ENCODE measurements at places on chromosomes 6 and 20.

DNA sequence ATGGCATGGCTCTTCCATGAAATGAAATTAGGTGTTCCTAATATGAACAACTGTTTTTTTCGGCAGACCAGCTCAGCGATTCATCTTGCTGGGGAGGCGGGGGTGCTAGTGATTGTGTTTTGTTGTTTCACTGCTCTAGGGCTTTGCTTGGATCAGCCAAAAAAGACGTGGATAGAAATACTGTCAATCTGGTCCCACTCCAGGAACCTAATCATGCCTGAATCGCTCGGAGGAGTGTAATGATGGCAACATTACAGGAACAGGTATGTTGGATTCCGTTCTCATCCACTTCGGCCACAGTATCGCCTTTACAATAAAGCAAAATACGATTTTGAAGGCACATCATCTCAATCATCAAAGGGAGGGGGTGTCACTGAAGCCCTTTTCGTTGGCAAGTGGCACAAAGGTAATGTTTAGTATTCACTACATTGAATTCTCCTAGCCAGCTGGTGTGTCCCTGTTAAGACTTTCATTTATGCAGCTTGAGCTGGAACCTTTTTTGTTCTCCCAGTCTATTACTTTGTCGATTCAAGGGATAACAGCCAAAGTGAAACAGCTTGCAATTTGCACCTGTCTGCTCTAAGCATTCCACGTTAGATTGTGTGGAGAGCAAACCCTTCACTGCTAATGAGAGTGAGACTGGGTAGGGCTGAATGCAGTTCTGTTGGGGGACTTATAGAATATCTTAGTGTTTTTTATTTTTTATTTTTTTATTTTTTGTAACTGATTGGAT is 477.7 kb downstream of the TFAP2A start:
- DNase-seq, result no peak

GRCh38 chr6:10759884-10760329 is 12.3 kb downstream of the TMEM14B start:
- no peak for DNase-seq

DNA sequence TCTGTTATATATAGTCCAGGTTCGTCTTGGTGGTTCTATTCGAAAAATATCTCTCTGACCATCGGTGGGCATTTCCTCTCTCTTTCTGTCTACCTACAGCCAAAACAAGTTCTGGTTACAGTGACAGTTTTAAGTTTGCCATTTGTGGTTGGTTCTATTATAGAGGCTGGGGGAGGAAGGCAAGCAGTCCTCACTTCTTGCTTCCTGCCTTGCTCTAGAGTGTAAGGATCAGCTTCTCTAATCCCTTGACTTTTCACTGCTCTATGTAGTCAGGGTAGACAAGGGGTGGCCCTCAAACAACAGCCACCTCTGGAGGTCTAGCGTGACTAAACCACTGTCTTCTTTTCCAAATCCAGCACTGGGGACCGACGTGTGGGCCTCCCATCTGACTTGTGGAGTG is 16.1 kb downstream of the E2F3 start:
- no peak for DNase-seq

GRCh38 chr6:138500867-138501446 is 1.7 kb upstream of the NHSL1 start:
- no peak for DNase-seq

- no peak for DNase-seq
Observed at GRCh38 chr6:45411959-45412358, 34.2 kb upstream of the SUPT3H start.

GRCh38 chr6:22357724-22358189 is 60.9 kb upstream of the PRL start:
- no peak for DNase-seq

DNA sequence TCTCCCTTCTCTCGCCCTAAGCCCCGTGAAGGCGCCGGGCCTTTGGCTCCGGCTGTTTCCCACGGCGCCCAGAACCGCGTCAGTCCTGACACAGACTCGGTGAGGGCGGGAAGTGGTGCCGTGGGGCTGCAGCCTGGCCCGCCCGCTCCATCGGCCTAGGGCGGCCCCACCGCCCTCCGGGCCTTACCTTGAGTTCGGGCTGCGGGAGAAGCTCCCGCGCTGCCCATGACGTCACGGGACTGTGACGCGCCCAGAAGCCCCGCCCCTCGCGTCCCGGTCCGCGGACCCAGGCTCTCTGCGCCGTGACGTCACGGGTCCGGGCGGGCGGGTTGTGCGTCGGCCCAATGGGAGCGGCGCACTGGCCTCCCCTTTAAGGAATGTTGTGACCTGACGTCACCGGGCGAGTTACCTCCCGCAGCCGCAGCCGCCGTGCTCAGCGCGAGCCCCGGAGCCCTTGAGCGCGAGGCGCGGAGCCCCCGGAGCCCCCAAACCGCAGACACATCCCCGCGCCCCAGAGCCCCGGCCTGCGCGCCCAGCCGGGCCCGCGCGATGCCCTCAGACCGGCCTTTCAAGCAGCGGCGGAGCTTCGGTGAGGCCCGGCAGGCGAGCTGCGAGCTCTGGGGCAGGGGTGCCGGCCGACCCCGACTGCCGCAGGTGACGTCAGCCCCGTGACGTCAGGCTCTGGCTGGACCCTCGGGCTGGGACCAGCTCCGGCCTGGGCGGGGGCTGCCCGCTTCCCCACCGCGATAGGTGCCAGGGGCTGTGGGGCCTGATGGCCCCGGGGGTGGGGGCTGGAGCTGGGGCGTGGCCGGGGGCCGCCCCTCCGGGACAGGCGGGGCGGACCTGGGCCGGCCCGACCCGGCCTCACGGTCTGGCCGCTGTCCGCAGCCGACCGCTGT is at the start of gene MAP1LC3A:
TSS of gene MAP1LC3A (plus strand) at position 399 of the 899 bp plus-strand sequence. CDS start at position 550, 151 bp downstream.
- peak; percentile 95 for DNase-seq

- DNase-seq, result no peak
Observed at GRCh38 chr6:102571236-102571908, 1177.9 kb downstream of the GRIK2 start.

GRCh38 chr6:33613795-33614168 is 7.3 kb upstream of the ITPR3 start:
- DNase-seq, result no peak

DNA sequence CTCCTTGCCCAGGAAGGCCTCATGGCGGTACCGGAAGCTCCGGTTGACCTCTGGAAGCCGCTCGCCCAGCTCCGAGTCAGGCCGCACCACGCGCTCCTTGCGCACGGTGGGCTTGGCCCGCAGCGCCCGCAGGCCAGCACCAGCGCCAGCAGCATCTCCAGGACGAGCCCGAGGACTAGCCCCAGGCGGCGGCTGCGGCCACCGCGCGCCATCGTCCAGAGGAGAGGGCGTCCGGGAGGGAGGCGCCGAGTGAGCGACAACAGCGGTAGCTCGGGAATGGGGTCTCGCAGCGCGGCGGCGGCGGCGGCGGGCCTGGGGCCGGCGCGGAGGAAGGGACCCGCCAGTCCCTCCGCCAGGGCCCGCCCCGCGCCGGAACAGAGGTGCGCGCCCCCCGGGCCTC is 27.6 kb upstream of the CGA start:
- no peak for DNase-seq

GRCh38 chr6:4282926-4283325 is 147.6 kb upstream of the ECI2 start:
- no peak for DNase-seq

DNA sequence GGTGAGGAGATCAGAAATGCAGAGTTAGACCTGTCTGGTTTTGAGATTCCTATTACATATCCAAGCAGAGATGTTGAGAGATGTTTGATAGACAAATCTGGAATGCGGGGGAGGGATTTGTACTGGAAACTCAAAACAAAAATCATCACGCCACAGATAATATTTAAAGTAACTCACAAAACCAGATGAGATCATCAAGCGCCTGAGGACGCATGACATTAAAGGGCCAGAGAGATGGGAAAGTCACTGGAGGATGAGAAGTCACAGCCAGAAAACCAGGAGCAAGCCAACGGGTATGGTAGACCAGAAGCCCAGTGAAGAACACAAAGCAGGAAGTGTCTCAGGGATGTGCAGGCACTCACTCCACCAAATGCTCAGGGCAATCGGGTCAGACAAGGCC is 87.7 kb downstream of the DLL1 start:
- DNase-seq, result no peak

DNA sequence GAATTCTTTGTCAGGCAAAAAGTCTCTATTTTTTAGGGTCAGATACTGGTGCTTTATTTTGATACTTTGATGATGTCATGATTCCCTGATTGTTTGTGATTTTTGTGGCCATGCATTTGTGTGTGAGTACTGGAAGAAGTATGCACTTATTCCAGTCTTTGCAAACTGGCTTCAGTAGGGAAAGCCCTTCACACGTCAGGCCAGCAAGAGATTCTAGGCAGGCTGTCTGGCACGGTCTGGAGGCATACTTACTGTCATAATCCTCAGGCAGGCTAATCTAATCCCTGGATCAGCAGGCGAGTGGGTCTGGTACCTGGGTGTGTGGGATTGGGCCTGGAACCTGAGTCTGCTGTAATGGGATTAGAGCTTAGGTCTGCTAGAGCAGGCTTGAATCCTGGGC is 391.8 kb upstream of the MMS22L start:
- no peak for DNase-seq

- DNase-seq, result no peak
Observed at GRCh38 chr6:157268396-157268795, 54.9 kb downstream of the TMEM242 start.

- no peak for DNase-seq
Observed at GRCh38 chr6:97114645-97115044, 168.4 kb downstream of the MMS22L start.

- no peak for DNase-seq
Observed at GRCh38 chr6:5109436-5109835, 24.3 kb downstream of the PPP1R3G start.

All from T-helper 1 cell (primary cell).